ENCODE measurements at places on chromosomes 7 and 10. TPM values are rescaled to one million over a fixed set of nuclear protein-coding genes. Genes with fewer than 3 reads are reported as not detected.

DNA sequence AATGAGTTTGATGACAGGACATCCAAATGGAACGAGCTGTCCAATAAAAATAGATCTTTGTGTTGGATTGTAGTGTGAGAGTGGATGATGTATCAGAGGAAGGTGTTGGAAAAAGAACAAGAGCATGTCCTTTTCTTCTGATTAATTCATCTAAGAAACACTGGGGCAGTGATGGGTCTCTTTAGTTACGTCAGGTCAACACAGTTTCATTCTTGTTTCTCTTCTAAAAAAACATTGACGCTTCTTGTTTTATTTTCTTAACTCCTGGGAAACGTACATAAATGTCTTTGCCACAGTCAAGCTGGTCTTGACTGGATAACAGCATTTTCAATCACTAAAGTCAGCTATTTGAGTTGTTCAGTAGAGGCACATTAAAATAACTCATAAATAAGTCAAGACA lies 67.0 kb downstream of the PPP1R9A start:
- no peaks in the 10 kb centered on the region for H3K27me3 ChIP-seq
- no peak overlapping the region for H3K4me3 ChIP-seq
- H3K36me3 ChIP-seq, result no peaks in the 10 kb centered on the region
- DNase-seq, result no peak
- peaks cover 65% of the 10 kb centered on the region for H3K4me1 ChIP-seq

DNA sequence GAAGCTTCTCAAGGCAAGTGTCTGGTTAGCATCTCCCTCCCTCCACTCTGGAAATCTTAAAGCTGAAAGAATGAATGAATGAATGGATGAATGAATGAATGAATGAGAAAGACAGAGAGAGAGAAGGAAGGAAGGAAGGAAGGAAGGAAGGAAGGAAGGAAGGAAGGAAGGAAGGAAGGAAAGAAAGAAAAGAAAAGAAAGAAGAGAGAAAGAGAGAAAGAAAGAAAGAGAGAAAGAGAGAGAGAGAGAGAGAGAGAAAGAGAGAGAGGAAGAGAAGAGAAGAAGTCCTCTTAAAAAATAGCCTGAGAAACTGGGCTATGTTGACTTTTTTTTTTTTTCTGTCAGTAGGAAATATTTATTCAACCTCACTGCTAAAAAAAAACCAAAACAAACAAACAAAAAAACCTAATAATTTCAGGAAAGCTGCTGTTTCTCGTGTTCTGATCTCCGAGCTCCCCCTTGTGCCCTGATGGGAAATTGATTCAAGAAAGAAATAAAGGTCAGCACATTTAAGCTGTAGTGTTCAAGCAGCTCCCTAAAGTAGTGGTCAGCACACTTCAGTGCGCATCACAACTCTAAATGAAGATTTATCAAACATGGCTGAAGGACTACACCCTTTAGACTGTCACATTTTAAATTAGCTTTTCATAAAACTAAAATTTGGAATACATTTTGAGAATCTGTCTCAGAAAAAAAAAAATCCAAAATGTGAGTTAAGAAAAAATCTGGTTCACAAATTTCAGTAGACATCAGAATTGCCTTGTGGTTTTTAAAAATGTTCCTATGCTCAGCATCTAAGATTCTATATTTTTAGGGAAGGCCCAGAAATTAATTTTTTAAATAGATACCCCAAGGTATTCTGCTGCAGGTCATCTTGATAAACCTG lies 154.3 kb downstream of the ELAPOR2 start:
- no peaks in the 10 kb centered on the region for H3K27me3 ChIP-seq
- no peaks in the 10 kb centered on the region for H3K36me3 ChIP-seq
- no peak overlapping the region for H3K27ac ChIP-seq
- H3K4me3 ChIP-seq, result no peak overlapping the region
- DNase-seq, result no peak

PRKCQ gene
- total RNA-seq, result 0.71 TPM

DNA sequence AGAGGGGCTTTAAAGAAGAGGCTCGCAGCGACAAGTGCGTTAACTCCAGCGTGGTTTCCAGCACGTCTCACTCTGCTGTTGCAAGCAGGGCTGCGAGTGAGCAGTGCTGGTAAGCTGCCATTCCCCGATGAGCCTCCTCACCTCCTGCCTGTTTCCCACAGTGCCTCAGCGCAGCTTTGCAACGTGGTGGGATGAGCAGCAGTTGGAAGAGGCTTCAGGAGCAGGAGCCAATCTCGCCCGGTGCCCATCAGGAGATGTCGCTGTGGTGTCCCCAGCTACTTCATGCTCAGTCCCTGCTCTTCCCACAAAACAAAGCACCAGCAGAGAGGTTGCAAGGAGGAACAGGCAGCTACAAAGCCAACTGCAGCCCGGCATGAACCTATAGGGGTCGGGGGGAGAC lies 2.4 kb upstream of the ADARB2 start:
- H3K27me3 ChIP-seq, result peaks cover 35% of the 10 kb centered on the region
- no peaks in the 10 kb centered on the region for H3K36me3 ChIP-seq
- H3K4me1 ChIP-seq, result peaks cover 18% of the 10 kb centered on the region
- H3K27ac ChIP-seq, result no peak overlapping the region
- no peak for DNase-seq

DNA sequence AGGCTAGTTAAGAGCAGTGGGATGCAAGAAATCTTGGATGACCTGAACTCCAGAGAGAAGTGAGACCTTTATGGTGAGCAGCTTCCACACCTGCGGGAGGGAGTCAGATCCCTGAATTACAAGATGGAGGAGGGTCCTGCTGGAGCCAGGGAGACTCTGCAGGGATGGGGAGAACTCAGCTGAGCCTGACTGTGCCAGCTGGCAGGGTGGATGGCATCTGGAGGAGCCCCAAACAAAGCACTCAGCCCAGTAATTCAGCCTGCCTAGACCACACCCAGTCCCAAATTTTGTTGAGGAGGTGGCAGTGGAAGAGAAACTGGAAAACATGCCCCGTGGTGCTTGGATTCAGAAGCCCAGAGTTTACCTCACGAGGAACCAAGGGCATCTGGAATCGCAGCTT lies 208.2 kb downstream of the WDR11 start:
- no peak overlapping the region for H3K27ac ChIP-seq
- peaks cover 5% of the 10 kb centered on the region for H3K4me1 ChIP-seq
- H3K36me3 ChIP-seq, result no peaks in the 10 kb centered on the region
- H3K4me3 ChIP-seq, result no peak overlapping the region
- no peak for DNase-seq

GRCh38 chr7:21422751-21423150 lies 5.1 kb upstream of the SP4 start:
- no peaks in the 10 kb centered on the region for H3K4me1 ChIP-seq
- no peak overlapping the region for H3K27ac ChIP-seq
- no peak for DNase-seq
- H3K4me3 ChIP-seq, result no peak overlapping the region
- H3K36me3 ChIP-seq, result no peaks in the 10 kb centered on the region

CLCN1 gene
- not detected for total RNA-seq

GRCh38 chr7:123041101-123041500 lies 45.6 kb upstream of the TAS2R16 start:
- no peaks in the 10 kb centered on the region for H3K4me1 ChIP-seq
- no peaks in the 10 kb centered on the region for H3K27me3 ChIP-seq
- H3K36me3 ChIP-seq, result no peaks in the 10 kb centered on the region
- H3K4me3 ChIP-seq, result no peak overlapping the region
- no peak for DNase-seq

DNA sequence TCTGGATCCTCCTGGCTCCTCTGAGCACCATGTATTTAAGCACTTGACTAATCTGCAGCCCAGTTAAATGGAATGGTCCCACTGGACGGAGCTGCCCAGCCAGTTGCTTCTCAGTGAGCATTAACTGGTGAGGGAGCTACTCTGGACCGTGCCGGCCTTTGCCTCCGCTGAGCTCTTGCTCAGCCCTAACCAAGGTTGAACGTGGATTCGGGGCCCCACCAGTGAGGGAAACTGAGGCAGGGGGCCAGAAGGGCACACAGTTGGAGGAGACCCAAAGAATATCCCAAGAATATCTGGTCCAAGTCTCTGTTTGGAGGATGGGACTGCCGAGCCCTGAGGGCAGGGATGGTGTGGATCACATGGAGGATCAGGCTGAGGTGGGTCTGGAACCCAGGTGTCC lies 13.7 kb downstream of the ADCYAP1R1 start:
- no peaks in the 10 kb centered on the region for H3K36me3 ChIP-seq
- H3K4me1 ChIP-seq, result no peaks in the 10 kb centered on the region
- no peak overlapping the region for H3K4me3 ChIP-seq
- H3K27ac ChIP-seq, result no peak overlapping the region
- no peaks in the 10 kb centered on the region for H3K27me3 ChIP-seq
- DNase-seq, result peak; percentile 35

LRRN3 gene
- 1.1 TPM for total RNA-seq

GRM3 gene
- not detected for total RNA-seq

DNA sequence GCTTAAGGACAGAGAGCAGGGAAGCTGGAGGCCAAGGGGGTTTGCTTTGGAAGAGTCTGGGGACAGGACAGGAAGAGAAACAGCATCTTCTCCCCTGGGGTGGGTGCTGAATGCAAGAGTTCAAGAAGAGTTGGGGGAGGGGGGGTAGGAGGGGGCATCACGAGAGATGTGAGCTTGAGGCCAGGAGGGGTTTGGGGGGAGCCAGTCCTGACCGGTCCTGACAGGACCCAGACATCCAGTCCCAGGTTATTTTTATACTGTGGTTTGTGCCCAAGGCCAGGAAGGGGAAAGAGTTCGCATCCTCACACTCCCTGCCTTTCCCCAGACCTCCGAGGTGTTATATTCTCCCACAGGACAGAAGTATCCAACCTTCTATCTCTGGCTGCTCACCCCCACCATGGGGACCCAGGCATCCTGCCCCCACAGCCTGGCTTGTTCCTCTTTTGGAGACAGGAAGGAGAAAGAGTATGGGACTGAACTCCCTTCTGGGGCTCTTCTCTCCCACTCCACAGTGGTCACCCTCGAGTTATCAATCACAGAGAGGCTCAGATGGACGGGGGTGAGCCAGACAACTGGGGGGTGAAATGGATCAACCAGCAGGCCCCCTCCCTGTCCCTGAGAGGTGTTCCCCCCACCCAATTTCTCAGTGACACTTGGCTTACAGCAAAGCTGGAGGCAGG lies 2.8 kb downstream of the TSC22D4 start:
- peak overlapping the region; percentile 43 for H3K27ac ChIP-seq
- peaks cover 71% of the 10 kb centered on the region for H3K4me1 ChIP-seq
- peaks cover 8% of the 10 kb centered on the region for H3K36me3 ChIP-seq
- H3K4me3 ChIP-seq, result peak overlapping the region; percentile 86
- no peaks in the 10 kb centered on the region for H3K27me3 ChIP-seq

- H3K27me3 ChIP-seq, result no peaks in the 10 kb centered on the region
- peaks cover 36% of the 10 kb centered on the region for H3K36me3 ChIP-seq
- no peak for DNase-seq
Observed at GRCh38 chr7:158757404-158757989, 52.9 kb upstream of the NCAPG2 start.

DNA sequence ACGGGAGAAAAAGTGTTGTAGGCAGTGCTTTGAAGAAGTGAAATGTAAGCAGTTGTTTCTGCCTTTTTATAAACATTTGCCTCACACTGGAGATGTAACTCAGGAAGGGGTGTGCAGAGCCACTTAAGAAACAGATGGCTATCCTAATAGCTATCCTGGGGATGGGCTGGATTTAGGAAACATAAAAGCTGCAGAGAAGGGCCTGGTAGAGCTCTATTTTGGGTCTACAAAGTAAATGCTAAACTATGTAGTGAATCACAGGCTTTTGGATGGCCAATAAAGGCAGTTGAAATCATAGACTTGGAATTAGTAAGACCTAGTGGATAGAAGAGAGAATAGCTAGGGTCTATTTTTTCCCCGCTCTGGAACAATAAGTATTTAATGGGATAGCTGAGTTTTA lies 79.9 kb upstream of the AGR3 start:
- H3K36me3 ChIP-seq, result no peaks in the 10 kb centered on the region
- H3K4me3 ChIP-seq, result no peak overlapping the region
- no peaks in the 10 kb centered on the region for H3K27me3 ChIP-seq
- no peak for DNase-seq
- no peak overlapping the region for H3K27ac ChIP-seq

ANXA7 gene
- 61.5 TPM for total RNA-seq

- H3K27me3 ChIP-seq, result no peaks in the 10 kb centered on the region
- no peaks in the 10 kb centered on the region for H3K4me1 ChIP-seq
- no peak for DNase-seq
- H3K27ac ChIP-seq, result no peak overlapping the region
- H3K4me3 ChIP-seq, result no peak overlapping the region
Observed at GRCh38 chr7:36661135-36661840, 63.0 kb downstream of the AOAH start.

GRCh38 chr7:122919643-122920181 lies 33.5 kb upstream of the CADPS2 start:
- DNase-seq, result no peak
- H3K27me3 ChIP-seq, result no peaks in the 10 kb centered on the region
- H3K4me3 ChIP-seq, result no peak overlapping the region
- no peaks in the 10 kb centered on the region for H3K36me3 ChIP-seq

GRCh38 chr10:82883603-82884002 lies 1008.6 kb downstream of the NRG3 start:
- no peak overlapping the region for H3K4me3 ChIP-seq
- H3K36me3 ChIP-seq, result no peaks in the 10 kb centered on the region
- H3K27me3 ChIP-seq, result no peaks in the 10 kb centered on the region
- no peak overlapping the region for H3K27ac ChIP-seq
- DNase-seq, result no peak
- H3K4me1 ChIP-seq, result no peaks in the 10 kb centered on the region

ADRB1 gene
- 5.0 TPM for total RNA-seq

DNA sequence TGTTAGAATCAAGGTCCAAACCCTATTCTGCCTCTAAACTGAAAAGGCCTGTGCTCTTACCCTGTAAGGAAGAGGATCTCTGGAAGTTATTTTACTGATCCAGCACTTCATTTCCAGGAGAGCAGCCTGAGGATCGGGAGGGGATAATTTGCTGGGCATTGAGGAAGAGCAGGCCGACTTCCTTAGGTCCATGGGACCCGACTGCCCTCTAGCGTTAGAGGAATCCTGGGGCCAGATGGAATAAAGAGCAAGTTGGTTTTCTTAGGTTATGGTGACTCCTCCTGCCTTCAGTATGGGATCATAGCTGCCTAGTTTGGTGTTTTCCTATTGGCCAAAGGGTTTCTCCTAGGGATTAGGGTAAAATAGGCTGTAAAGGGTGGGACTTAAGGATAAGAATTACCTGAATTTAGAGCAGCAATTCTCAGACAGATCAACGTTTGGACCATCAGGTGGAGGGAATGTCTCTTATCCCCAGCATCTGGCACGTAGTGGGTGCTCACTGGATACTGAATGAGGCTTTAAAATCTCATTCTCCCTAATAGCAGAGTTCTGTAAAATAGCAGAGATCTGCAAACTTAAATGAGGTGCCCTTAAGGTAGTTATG lies 40.0 kb upstream of the SORBS1 start:
- no peak overlapping the region for H3K4me3 ChIP-seq
- peak overlapping the region; percentile 85 for H3K27ac ChIP-seq
- peak; percentile 92 for DNase-seq
- H3K4me1 ChIP-seq, result peaks cover 43% of the 10 kb centered on the region
- no peaks in the 10 kb centered on the region for H3K27me3 ChIP-seq

DNA sequence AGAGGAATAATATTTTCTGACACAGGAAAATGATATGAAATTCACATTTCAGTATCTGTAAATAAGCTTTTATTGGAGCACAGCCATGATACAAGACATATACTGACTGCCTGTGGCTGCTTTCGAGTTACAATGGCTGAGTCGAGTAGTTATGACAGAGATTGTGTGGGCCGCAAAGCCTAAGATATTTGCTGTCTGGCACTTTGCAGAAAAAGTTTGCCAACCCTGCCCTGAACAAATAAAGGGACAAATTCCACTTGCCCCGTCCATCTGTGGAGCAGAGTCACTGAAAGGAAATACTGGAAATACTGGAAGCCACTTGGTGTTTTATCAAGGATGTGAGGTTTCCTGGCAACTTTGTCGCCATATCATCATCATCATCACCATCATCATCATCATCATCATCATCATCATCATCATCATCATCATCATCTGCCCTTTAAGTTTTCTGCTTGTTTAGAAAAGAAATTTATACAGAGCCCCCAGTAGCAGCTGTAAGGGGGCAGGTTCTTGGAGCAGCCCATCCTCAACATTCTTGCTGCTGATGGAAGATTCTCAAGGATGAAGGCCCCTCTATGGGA lies 85.8 kb downstream of the TCF7L2 start:
- H3K27me3 ChIP-seq, result no peaks in the 10 kb centered on the region
- no peak for DNase-seq
- no peak overlapping the region for H3K27ac ChIP-seq
- H3K4me3 ChIP-seq, result no peak overlapping the region
